ENCODE measurements at places on chromosomes 12 and 14.

DNA sequence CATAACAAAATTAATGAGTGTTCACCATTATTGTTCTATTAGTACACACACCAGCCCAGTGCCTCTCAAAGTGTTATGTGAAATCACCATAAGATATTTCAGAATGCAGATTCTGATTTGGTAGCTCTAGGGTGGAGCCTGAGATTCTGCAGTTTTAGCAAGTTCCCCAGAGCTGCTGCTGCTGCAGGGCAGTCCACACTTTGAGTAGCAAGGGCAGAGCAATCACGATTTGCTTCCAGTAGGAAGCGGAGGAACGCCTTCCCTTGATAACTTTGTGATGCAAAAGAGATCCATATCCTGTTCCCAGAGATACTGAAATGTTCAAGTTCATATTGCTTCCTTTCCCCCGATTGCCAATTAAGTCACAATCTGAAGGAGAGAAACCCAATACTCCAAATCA is 57.9 kb downstream of the SLC17A8 start:
- no peak for DNase-seq

DNA sequence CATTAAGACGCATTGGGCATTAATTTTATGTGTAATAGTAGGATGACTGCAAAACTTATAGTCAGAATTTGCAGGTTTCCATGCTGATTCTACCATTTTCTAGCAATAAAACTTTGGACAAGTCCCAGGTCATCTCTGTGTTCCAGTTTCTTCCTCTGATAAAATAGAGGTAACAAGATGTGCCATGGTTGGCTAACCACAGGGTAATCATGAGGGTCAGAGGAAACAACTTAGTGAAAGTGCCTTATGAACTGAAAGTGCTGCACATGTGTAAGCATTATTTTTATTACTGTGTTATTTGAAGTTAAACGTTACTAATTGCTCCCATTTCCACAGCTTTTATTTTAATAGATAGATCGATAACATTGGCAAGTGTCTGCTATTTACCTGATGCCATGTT is 21.1 kb downstream of the SMCO2 start:
- DNase-seq, result no peak

DNA sequence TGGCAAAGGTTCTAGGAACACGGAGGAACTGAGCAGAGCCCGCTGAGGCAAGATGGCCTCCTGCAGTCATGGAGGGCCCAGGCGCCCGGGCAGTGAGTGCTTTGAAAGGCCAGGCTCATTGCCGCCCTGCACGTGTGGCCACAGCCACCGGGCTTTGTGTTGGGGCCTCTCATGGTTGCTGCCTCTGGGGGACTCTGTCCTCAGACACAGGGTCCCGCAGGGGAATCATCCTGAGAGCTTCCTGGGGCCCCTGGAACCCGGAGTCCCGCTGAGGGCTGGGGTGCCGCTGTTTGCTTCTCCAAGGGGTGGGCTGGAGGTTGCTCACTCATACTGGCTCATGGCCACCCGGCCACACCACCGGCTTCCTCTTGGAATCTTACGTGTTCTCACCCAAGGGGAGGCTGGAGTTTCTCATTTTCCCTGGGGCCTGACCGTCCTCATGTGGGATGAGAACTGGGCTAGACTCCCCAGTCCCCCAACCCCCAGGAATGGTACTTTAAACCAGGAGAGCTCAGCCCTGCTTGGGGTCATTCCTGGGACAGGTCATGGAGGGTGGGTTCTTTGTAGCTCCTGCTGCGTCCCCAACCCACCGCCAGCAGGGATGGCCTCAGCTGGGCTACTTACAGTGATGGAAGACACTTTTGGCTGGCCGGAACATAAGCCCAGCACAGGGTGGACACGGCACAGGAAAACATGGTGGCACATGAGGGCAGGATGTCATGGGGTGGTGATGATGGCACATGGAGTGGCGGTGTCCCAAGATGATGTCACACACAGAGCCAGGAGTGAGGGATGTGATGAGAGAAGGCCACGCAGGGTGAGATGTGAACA is 21.1 kb upstream of the LRTM2 start:
- DNase-seq, result no peak

GRCh38 chr14:90774316-90774715 is 41.9 kb downstream of the TTC7B start:
- DNase-seq, result no peak

- DNase-seq, result no peak
Measured at GRCh38 chr14:38490273-38490672, 234.4 kb upstream of the CLEC14A start.

- no peak for DNase-seq
Measured at GRCh38 chr14:65462411-65462810, 49.9 kb downstream of the FUT8 start.

DNA sequence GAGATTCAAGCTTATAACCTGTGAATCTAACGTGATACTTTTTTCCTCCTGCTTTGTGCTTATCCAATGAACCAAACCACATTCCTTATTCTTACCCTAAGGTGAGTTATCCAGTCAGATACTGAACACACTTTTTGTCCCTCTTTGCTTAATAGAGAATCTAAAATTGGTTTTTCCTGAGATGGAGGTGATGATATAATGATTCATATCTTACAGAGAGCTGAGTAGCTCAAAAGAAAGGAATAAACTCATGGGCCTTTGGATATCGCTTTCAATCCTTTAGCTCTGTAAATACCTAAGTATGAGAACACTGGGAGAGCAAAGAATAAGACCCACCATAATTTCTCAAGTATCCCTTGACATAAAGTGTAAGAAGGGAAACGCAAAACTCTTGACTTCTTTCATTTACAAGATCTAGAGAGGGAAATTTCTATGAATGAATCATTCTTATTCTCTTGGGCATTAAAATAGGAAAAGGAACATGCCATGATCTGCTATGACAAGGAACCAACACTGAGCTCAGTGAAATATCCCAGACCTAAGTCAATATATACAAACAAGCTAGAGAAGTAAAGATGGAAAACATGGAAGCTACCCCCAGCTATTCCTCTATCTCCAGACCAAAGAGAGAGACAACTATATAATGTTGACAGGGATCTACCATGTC is 81.8 kb upstream of the STAC3 start:
- no peak for DNase-seq

DNA sequence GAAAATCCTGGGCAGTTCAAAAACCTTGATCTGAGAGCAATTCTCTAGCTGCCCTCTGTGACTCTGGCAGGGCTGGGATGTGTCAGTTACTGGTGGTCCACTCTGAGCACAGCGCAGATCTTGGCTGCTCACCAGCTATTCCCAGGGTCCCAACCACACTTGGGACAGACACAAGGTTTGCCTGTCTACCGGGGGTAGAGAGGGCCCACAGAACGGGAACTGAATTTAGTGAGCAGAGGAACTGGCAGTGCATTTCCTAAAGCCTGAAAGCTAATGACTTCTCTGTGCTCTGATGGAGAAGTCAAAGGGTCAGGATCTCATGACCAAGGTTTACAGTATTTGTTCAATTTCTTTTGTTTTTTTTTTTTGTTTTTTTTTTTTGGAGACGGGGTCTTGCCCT is 2.6 kb downstream of the PDE6H start:
- no peak for DNase-seq

- no peak for DNase-seq
Measured at GRCh38 chr14:52827426-52827825, 36.0 kb upstream of the GNPNAT1 start.

DNA sequence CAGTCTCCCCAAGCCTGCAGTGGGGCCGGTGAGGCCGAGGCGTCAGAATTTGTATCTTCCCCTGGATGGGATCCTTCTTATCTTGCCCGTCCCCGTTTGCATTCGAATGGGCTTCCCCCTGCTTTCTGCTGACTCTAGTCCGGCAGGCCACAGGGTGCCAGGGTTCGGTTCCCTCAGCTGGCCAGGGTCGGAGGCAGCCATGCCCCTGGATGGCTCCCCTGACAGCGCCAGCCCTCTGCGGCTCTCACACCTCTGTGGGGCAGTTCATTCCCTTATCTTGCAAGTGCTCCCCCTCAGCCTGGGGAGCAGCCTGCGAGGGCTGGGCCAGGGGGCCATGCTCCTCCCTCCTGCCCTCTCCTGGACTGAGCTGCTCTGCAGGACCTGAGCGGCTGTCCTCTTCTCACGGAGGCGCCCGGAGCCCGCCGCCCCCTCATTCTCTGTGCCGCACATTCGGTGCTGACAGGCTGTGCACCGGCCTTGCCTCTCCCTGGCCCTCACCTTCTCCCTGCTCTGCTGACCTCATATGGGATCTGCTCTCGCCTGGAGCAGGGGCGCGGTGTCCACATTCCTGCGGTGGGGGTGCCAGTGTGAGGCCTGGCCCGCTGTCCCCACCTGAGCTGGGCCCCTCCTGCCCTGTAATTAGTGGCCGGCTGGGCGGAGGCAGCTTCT is 32.8 kb downstream of the KIF26A start:
- DNase-seq, result no peak

- DNase-seq, result no peak
Measured at GRCh38 chr14:28778138-28779117, 11.8 kb downstream of the FOXG1 start.

Measured in stimulated activated CD8-positive, alpha-beta memory T cell treated with anti-CD3 and anti-CD28 coated beads, Interleukin-12 subunit alpha, Interleukin-12 subunit beta, amount 100 ng/mL, for 4 hours (primary cell).